CD4-positive, alpha-beta T cell treated with Interleukin-4 for 1 hour (primary cell): ENCODE measurements at places on chromosomes 7 and 10.
A peak's percentile ranks its signal among the peaks of the same experiment; 100 is the strongest.

GRCh38 chr10:29993319-29993915 is 66.0 kb downstream of the JCAD start:
- DNase-seq, result no peak

- peak; percentile 61 for DNase-seq
Observed at GRCh38 chr7:1925973-1926907, 256.2 kb downstream of the ELFN1 start.

GRCh38 chr10:46270086-46270811 is 16.5 kb upstream of the ANTXRL start:
- no peak for DNase-seq

- DNase-seq, result no peak
Observed at GRCh38 chr10:47254611-47255010, 45.4 kb upstream of the GDF10 start.

DNA sequence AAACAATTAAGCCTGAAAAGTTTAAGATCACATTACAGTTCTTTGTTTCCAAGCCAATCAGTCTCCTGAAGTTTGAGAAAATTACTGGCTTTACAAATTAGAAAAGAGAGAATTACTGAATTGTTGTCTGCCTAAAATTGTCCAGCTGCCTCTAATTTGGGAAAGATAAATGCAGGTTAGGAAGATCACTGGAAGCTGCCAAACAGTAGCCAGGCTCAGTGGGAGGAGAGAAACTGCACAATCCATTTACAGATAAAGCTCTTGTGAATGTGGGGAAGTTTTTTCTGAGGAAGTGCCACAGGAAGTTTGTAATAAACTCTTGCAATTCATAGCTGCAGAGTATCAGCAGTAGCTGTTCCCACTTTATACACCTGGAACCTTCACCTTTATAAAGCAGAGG is 100.7 kb downstream of the IQUB start:
- no peak for DNase-seq

DNA sequence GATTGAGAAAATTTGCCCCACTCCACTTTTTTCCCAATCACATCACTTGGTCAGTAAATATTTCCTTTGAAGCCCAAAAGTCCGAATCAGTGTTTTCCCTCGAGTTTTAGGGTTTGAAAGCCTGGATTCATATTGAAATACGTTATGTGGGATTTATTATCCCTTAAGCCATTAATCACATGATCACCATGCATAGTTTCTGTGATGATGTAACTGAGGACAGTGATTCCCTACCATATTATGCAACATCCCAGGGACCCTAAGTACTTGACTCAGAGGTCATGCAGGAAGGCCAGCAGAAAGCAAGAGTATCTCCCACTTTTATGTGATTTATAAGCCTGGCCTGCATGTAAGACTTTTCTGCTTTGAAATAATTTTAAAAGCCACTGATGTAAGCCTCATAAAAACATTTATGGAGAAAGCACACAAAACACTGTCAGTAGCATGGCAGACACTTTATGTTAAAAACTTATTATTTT is 630.6 kb upstream of the ZWINT start:
- DNase-seq, result no peak

- no peak for DNase-seq
Observed at GRCh38 chr10:69335063-69335587, 56.8 kb downstream of the HK1 start.

DNA sequence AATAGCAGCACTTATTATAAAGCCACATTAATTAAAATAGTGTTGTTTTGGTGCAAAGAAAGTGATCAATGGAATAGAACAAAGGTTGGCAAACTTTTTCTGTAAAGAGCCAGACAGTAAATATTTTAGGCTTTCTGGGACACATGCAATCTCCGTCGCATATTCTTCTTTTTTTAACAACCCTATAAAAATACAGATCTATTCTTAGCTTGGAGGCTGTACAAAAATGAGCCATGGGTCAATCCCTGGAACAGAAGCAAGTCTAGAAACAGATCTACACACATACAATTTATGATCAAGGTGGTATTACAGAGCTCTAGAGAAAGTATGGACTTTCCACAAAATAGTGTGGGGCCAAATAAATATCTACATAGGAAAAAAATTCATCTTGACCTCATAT is 71.8 kb downstream of the ARHGAP21 start:
- DNase-seq, result no peak

DNA sequence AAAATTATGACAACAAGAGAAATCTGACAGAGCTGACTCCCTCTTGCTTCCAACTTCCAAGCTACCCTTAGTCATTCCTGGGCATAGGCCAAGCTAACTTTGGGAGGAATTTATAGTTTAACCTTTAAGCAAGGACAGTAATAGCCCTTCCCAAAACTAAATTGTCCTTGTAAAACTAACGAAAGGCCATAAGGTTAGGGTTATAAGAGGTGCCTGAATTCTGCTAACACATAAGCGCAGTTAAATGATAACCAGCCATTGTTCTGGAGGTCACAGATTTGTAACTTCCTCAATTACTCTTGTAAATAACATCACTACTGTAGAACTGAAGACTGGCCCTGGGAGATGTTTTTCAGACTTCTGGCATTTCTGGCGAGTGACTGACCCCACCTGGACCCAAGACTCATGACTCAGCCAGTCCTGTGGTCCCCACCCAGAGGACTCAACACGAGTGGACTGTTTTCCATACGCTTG is 481.2 kb downstream of the KCNMA1 start:
- DNase-seq, result no peak

- DNase-seq, result no peak
Observed at GRCh38 chr7:147569116-147569913, 1021.3 kb upstream of the C7orf33 start.

DNA sequence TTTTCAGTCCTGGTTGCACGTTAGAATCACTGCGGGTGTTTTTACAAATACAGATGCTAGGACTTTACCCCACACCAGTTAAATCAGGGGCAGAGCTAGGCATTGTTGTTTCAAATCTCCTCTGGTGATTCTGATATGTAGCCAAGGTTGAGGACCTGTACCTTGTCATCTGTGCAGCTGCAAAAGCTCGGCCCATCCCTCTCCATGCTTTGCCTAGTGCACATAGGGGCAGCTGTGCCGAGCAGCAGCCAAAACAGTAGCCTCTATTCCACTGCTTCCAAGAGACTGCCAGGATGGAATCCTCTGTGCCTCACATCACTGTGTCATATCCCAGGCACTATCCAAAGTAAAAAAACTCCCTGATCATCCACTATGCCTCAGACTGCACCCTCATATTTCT is 181.3 kb downstream of the CDK14 start:
- no peak for DNase-seq
